Nucleus accumbens (tissue), 56 donors: ENCODE measurements at places on chromosomes 6 and 20.

GRCh38 chr20:24694157-24694726, 224.8 kb downstream of the SYNDIG1 start:
- DNase-seq = no peak

DNA sequence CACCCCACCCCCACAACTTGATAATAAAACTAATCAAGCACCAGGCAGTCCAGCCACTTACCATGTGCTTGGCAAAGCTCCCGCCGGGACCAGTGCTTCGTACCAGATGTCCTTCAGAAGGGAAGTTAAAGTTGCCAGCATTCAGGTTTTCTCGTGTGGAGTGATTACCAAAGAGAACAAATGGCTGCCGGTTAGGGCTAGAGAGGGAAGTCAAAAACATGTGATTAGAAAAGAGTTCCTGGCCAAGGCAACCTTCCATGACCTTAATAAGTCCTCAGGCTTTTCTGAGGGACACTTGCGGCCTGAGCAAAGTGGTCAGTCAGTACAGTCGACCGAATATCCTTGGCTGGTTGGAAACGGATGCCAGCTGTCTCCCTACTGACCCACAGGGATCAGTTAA, 67.0 kb downstream of the DNAAF9 start:
- peak; percentile 10 for DNase-seq

DNA sequence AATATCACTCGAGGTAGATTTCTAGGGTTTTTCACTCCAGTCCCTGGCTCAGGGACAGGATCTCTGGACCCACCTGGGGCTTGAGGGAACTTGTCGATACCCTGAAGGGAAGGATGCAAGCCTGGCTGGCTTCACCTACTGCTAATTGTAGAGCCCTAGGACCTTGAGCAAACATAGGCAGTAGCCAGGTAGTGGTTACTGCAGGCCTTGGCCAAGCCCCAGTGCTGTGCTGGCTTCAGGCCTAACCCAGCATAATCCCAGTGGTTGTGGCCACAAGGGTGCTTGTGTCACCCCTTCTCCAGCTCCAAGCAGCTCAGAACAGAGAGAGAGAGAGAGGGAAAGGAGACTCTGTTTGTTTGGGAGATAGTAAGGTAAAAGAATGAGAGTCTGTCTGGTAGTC, 5.8 kb upstream of the MCM9 start:
- DNase-seq = no peak

GRCh38 chr20:48799328-48800105, 28.3 kb downstream of the PREX1 start:
- no peak for DNase-seq

DNA sequence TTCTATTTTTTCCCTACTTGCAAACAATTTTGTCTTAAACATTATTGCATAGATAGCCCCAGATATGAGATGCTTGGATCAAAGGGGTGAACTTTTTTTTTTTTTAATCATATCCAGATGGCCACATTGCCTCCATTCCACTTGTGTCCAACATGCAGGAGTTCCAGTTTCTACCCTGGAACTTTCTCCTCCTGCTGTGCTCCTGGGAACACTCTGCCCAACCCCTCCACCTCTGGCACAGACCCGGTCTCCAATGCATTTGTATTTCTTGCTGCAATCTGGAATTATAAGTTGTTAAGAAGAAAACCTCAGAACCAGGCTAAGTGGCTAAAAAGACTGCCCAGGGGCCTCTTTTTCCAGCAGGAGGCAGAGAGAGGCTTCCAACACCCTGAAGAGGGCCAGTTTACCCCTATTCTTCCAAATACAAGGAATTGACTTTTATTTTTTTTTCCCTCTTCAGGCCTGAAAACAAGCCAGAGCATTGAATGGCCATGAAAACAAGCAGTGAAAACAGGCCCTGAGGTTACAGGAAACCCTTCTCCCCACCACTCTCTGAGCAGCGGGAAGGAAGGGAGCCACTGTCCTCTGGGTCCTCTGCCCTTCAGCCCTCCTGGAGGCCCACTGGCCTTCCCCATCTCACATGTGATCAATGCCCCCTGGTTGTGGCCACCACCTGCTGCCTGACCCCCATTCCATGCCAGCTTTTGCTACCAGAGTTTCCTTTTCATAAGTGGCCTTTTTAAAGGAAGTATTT, 44.3 kb downstream of the PDYN start:
- DNase-seq = peak; percentile 36

DNA sequence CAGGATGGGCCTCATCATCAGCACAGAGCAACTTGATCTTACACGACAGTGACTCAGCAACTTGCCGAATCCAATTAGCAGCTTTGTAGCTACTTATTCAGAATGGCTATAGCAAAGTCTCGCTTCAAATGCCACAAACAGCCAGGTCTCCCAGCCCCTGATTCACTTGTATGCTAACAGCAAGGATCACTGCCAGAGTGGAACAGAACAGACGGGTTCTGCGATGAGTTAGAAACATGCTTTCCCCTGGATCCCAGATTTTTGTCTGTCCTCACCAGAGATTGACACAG, 254.4 kb downstream of the NRN1 start:
- DNase-seq = no peak

DNA sequence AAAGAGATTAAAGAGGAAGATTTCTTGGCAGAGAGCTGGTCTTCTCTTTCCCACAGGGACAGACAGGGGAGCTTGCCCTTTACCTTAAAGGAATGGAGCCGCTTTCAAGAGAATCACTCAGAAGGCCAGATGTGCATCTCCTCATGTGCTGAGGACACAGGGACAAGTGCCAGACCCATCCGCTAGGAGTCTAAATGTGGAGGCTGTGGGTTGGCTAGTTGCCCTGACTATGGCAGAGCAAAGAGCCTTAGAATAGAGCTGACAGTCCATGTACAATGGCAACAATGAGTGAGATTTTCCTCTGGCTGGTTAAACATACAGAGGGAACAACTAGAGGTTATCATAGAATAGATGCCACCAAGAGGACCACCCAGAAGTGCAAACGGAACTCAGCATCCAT, 7.3 kb upstream of the DOK5 start:
- DNase-seq = no peak

GRCh38 chr6:122285292-122285913, 114.0 kb upstream of the HSF2 start:
- DNase-seq = no peak

DNA sequence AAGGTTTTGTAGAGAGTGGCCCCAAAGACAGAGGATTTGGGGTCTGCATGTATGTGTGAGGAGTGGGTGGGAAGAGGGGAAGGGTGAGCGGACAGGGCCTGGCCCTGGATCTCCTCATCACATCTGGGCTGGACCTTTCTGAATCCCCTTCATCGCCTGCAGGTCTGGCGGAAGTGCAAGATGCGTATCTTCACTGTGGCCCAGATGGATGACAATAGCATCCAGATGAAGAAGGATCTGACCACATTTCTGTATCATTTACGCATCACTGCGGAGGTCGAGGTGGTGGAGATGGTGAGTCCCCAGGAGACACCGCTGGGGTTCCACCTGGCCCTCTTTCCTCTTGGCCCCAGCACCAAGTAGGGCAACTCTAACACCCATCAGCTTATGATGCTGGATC, 24.4 kb downstream of the SLC12A5 start:
- no peak for DNase-seq

- DNase-seq = no peak
Measured at GRCh38 chr20:44143936-44144335, 43.1 kb downstream of the JPH2 start.

- no peak for DNase-seq
Measured at GRCh38 chr6:111260570-111261298, 173.4 kb downstream of the SLC16A10 start.

GRCh38 chr6:119076576-119077390, 1.7 kb downstream of the FAM184A start:
- no peak for DNase-seq

DNA sequence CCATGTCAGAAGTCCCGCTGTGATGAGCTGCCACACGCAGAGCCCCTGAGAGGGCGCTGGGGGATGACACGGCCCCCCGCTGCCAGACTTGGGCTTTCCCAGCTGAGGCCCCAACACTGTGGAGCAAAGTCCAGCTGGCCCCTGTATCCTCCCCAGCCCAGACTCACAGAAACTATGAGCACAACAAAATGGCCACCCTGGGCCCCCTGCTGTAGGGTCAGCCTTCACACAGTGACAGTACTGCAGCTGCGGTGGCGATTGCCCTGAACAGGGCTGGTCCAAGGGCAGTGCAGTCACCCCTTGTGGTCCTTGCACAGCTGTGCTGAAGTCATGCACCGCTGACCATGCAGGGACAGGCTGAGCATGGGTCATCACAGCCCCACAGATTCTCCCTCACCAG, 78.2 kb upstream of the CST7 start:
- DNase-seq = no peak

DNA sequence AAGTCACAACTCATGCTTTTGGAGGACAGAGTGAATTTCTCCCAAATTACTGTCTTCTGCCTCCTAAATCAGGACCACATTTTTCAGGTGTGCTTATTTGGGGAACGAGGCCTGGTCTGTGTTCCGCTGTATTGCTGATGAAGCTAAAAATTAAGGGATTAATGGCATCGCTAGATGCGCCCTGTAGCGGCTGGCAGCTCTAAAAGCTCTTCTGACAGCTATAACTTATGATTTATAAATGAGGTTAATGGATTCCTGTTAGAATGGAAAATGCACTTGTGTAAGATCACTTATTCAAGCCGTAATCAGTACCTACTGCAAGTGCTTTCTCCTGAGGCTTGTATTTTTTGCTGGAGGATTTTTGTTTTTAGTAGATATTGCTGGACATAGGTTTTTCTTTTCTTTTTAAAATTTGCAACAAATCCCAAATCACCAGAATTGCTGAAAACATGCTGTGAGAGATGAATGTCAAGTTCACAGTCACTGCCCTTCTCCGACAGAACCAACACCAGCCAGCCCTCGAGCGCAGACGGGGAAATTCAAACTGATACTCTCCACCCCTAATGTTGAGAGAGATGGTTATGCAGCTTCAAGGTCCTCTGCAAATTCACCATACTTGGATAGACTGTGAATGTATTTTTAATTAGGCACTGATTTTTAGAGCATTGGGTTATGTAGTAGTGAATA, 49.1 kb downstream of the AKAP12 start:
- DNase-seq = no peak

DNA sequence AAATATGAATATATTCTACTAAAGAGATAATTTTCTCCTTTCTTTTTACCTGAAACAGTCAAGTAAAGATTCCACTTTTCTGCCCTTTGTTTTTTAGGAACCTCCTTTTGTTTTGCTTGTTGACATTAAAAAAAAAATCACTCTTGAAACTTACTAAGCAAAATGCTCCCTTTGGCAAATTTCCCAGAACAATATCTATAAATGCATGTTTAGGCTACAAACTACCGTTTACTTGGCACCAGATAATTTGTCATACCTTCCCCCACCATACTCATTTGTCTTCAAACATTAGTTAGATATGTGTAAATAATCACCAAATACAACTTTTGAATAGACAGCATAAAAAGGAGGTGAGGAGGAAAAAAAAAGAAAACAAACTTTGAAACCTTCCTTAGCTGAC, 604.7 kb downstream of the RFPL4B start:
- no peak for DNase-seq

- no peak for DNase-seq
Measured at GRCh38 chr20:62632575-62633090, 9.7 kb upstream of the SLCO4A1 start.

GRCh38 chr6:143867236-143867635, 3.0 kb downstream of the ZC2HC1B start:
- no peak for DNase-seq

DNA sequence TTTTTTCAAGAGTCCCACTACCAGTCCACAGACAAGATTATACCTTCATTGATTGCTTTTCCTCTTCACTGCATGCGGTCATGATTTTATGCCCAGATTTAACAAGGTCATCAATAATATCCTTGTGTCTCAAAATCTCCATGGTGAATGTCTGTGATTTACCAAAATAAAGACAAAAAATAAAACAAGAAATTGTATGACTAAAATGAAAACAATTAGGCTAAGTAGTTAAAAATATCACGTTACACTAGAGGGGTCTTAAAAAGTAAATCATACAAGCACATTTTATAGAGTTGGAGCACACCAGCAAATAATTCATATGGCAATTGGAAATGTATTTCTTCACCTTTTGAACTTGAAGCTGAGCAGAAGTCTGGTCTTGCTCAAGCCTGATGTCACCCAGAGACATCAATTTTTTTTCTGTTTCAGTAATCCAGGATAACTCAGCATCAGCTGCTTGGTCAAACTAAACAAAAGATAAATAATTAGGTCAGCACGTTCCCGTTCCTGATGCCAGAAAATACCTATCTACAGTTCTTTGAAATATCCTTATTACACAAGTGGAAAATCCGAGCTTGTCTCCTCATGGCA, 125.4 kb downstream of the DST start:
- no peak for DNase-seq

GRCh38 chr6:110874880-110875547, 429 bp downstream of the AMD1 start:
- peak; percentile 54 for DNase-seq

DNA sequence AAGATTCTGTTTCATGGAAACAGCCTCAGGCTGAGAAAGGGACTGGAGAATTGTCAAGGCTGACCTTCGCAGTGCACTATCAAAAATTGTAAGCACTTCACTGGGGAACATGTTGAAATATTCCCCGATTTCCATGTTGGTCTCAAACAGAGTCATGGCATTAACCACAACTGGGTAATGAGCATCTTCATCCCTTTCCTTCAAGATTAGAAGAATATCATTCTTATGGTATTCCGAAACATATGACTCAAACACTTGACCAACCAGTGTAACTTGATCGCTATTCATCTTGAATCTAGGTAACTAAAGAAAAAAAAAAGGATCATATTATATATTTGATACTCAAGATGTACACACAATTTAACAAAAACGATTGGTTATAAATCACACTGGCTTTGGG, 3.5 kb downstream of the MCM9 start:
- DNase-seq = no peak

- DNase-seq = no peak
Measured at GRCh38 chr6:43665376-43665775, 20.5 kb downstream of the RSPH9 start.

- no peak for DNase-seq
Measured at GRCh38 chr6:56282391-56282790, 35.0 kb upstream of the COL21A1 start.

DNA sequence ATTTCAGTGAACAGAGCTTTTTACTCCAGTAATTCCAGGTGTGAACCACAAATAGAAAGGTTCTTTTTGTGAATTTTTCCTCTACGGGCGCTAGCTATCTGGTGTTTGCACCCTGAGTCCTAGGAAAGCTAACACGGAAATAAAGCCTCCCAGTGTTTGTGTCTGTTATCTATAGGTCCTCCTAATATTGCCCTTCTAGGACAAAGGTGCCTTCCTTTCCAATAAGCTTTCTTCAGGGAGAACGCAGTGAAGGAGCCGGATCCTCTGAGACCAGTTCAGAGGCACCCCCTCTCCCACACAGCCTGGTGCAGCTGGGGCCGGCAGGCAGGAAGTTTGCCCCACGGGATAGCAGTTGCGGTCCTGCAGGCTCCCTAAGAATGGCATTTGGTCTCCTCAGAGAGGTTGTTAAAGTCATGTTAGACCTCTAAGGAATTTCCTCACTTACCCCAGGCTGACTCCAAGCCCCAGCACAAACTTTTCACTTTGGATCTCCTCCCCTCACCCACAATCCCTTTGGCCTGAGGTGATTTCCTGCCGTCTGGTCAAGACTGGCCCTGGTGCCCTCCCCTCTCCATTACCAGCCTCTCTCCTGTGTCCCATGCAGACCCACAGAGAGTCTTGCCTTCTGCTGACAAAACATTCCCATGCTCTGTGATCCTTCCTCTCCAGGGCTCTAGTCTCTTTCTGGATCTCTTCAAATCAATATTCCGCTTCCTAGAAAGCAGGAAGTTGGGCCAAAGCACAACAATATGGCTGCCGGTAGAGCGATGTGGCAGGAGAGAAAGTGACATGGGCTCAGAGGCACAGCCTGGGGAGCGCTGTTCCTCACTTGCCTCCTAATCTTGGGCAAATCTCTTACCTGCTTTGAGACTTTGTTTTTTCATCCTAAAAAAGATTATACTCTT, 126.0 kb downstream of the MOXD1 start:
- no peak for DNase-seq

- no peak for DNase-seq
Measured at GRCh38 chr20:51529758-51530157, 12.8 kb downstream of the NFATC2 start.
